Astrocyte (in vitro differentiated cells and primary cell): ENCODE measurements at places on chromosomes 5 and 9. TPM values are rescaled to one million over a fixed set of nuclear protein-coding genes. Genes with fewer than 3 reads are reported as not detected.
A peak's percentile ranks its signal among the peaks of the same experiment; 100 is the strongest.

GABRA6 gene
- not detected in 2 replicates for total RNA-seq

C7 gene
- 0.66 TPM in 1 of 2 replicates, not detected in the other for total RNA-seq

DNA sequence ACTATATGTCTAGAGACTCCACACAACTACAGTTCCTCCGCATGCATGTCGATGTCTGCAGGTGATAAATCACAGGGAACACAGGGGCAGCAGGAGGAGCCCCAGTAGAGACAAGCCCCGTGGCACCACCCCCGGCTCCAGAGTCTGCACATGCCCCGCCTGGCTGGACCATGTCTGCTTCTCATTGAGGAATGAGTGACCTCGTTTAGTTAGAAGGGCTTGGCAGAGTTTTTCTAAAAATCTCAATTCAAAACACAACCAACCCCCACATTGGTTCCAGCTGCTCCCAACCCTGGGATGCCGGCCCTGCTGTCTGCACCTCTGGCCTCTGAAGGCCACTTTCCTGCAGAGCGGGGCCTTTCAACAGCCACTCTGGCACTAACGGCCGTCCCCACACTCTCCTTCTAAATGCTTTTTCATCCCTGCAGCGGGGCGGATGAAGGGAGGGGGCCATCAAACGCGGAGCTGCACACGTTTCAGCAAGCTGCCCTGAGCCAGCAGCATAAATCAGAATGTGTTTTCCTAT lies 106.3 kb downstream of the ROR2 start:
- H3K27ac ChIP-seq: no peak overlapping the region
- H3K36me3 ChIP-seq: no peaks in the 10 kb centered on the region
- peaks cover 12% of the 10 kb centered on the region for H3K27me3 ChIP-seq

ELAVL2 gene
- 19.1 and 22.2 TPM in 2 replicates for total RNA-seq

PTGR1 gene
- total RNA-seq: 36.9 and 43.5 TPM in 2 replicates

CTXN3 gene
- total RNA-seq: not detected in 2 replicates

DNA sequence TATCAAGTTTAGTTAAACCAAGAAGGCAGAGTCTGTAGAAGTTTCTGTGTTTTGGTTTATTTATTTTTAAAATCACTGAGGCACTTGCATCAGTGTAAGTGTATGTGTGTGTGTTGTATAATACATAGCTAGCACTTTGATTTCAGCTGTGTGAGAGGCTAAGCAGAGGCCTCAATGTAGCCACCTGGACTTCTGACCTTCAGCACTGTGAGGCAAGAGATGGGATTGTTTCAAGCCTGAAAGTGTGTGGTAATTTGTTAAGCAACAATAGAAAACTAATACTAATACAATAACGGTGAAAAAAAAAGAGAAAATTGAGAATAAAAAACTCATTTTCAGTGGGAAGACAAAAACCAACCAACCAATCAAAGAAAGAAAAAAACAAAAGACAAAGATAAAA lies 327.3 kb downstream of the CDH18 start:
- no peaks in the 10 kb centered on the region for H3K27me3 ChIP-seq
- no peak for DNase-seq
- no peaks in the 10 kb centered on the region for H3K36me3 ChIP-seq

DNA sequence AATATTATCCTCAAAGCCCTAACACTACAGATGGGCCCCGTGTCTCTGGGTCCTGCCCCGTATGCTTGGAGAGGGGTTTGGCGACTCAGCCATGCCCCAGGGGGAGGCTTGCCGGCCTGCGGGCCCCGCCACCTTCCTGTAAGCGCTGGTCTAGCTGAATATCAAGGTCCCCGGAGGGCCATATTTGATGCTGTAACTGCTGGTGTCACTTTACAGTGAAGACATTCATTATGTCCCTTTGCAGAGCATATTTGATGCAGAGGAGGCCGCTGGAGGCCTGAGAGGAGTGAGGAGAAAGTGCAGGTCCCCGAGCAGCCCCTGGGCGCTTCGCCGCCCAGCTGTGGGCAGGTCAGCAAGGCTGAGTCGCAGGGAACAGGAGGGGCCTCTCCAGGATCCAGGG lies 16.8 kb downstream of the IRX4 start:
- no peak overlapping the region for H3K4me3 ChIP-seq
- H3K4me1 ChIP-seq: no peaks in the 10 kb centered on the region
- no peak for DNase-seq
- no peak overlapping the region for H3K27ac ChIP-seq
- peaks cover 5% of the 10 kb centered on the region for H3K27me3 ChIP-seq
- no peaks in the 10 kb centered on the region for H3K36me3 ChIP-seq

ANGPTL2 gene
- total RNA-seq: 17.5 and 21.3 TPM in 2 replicates

WNK2 gene
- 0.89 and 1.9 TPM in 2 replicates for total RNA-seq

- DNase-seq: peak; percentile 86
- peaks cover 44% of the 10 kb centered on the region for H3K4me1 ChIP-seq
- H3K36me3 ChIP-seq: peaks cover 51% of the 10 kb centered on the region
- H3K27ac ChIP-seq: peak overlapping the region; percentile 51
- H3K4me3 ChIP-seq: no peak overlapping the region
Observed at GRCh38 chr9:134775081-134775951, 105.3 kb upstream of the FCN2 start.

DNA sequence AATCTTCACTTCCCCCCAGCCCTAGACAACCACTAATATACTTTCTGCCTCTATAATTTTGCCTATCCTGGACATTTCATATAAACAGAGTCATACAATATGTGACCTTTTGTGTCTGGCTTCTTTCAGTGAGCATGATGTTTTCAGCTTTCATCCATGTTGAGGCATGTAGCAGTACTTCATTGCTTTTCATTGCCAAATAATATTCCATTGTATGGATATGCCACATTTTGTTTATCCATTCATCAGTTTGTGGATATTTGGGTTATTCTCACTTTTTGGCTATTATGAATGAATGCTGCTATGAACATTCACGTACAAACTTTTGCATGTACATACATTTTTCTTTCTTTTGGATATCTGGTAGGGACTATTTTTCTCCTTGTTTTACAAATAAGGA lies 49.0 kb downstream of the WWC1 start:
- H3K27me3 ChIP-seq: no peaks in the 10 kb centered on the region
- H3K4me1 ChIP-seq: peaks cover 16% of the 10 kb centered on the region
- no peak for DNase-seq
- no peak overlapping the region for H3K4me3 ChIP-seq

- no peak overlapping the region for H3K4me3 ChIP-seq
- peaks cover 4% of the 10 kb centered on the region for H3K4me1 ChIP-seq
- no peaks in the 10 kb centered on the region for H3K36me3 ChIP-seq
Observed at GRCh38 chr5:173741729-173742431, 125.4 kb upstream of the BOD1 start.

HRCT1 gene
- total RNA-seq: 0.39 and 0.62 TPM in 2 replicates

- H3K27me3 ChIP-seq: no peaks in the 10 kb centered on the region
- no peaks in the 10 kb centered on the region for H3K36me3 ChIP-seq
- no peak overlapping the region for H3K4me3 ChIP-seq
- DNase-seq: peak; percentile 47
Observed at GRCh38 chr5:176161431-176161830, 76.8 kb upstream of the SIMC1 start.

- H3K27me3 ChIP-seq: no peaks in the 10 kb centered on the region
- no peaks in the 10 kb centered on the region for H3K4me1 ChIP-seq
- no peak overlapping the region for H3K27ac ChIP-seq
- no peak overlapping the region for H3K4me3 ChIP-seq
- DNase-seq: no peak
Observed at GRCh38 chr5:72786676-72787075, 29.8 kb upstream of the TNPO1 start.

DNA sequence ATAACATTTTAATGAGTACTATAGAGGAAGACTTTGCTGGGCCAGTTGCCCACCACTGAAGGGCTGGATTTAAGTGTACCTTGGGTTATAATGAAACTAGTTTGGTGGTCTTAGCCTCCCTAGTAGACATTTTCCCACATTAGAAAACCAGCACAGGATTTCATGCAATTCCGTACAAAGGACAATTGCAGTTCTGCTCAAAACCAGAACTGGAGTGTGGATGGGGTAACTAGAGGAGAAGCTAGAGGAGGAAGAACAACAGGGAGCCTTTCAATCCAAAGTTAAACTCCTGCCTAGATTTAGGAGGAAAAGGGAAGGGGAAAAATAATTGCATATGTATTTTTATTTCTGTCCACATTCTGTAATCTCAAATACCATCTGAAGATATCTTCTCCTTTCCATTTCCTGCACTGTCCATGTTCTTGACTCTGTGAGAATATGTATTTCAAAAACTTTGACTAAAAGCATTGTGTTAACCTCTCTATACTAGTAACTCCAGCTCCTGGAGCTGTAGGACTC lies 97.5 kb upstream of the SSBP2 start:
- H3K4me3 ChIP-seq: no peak overlapping the region
- H3K27ac ChIP-seq: no peak overlapping the region
- no peaks in the 10 kb centered on the region for H3K36me3 ChIP-seq
- no peaks in the 10 kb centered on the region for H3K27me3 ChIP-seq

- H3K4me3 ChIP-seq: no peak overlapping the region
- H3K27me3 ChIP-seq: no peaks in the 10 kb centered on the region
- no peaks in the 10 kb centered on the region for H3K36me3 ChIP-seq
- peak; percentile 7 for DNase-seq
- H3K4me1 ChIP-seq: no peaks in the 10 kb centered on the region
Observed at GRCh38 chr5:127723571-127723970, 20.4 kb downstream of the CCDC192 start.

DNA sequence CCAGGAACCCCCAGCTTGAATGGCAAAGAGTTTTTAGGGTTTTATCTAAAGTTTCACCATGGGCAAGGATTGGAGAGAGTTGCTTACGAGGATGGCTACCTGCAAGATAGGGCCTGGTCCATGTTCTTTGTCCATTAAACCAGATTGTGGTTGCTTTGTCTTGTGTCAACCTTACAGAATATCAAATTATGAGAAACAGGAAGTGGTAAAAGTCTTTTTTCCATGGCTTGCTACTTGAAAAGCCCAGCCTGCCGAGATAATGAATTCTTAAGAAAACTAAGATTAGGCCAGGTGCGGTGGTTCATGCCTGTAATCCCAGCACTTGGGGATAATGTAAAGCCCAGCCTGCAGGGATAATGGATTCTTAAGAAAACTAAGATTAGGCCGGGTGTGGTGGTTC lies 24.4 kb downstream of the ZNF474 start:
- H3K36me3 ChIP-seq: no peaks in the 10 kb centered on the region
- no peaks in the 10 kb centered on the region for H3K27me3 ChIP-seq
- peak overlapping the region; percentile 94 for H3K27ac ChIP-seq
- peaks cover 57% of the 10 kb centered on the region for H3K4me1 ChIP-seq
- no peak overlapping the region for H3K4me3 ChIP-seq
- DNase-seq: peak; percentile 54

IFNA13 gene
- total RNA-seq: not detected in 2 replicates

GRCh38 chr9:90774071-90774470 lies 27.5 kb upstream of the SYK start:
- no peak overlapping the region for H3K27ac ChIP-seq
- H3K27me3 ChIP-seq: no peaks in the 10 kb centered on the region
- no peaks in the 10 kb centered on the region for H3K36me3 ChIP-seq
- H3K4me3 ChIP-seq: no peak overlapping the region

TXNDC8 gene
- not detected in 2 replicates for total RNA-seq

DNA sequence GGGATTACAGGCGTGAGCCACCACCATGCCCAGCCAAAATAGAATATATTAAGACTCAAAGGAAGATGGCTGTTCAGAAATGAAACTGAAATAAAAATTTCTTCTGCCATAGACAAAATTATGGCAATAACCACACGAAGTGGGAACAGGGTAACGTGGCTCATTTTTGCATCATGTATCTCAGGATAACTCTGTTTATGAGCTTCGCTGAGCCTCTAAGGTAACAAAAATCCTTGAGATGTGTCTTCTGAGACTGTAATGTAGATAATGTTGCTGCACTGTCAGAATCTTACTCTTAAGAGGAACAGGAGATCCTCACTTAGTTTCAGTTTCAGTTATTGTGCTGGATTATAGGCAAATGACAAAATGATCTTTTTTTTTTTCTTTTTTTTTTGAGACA lies 153.8 kb downstream of the GOLPH3 start:
- no peak for DNase-seq
- peaks cover 5% of the 10 kb centered on the region for H3K4me1 ChIP-seq

- no peaks in the 10 kb centered on the region for H3K36me3 ChIP-seq
- no peak for DNase-seq
- H3K4me3 ChIP-seq: no peak overlapping the region
- H3K27ac ChIP-seq: no peak overlapping the region
Observed at GRCh38 chr5:156683509-156683908, 166.6 kb upstream of the PPP1R2B start.

TICAM2 gene
- total RNA-seq: 6.7 and 6.8 TPM in 2 replicates

DNA sequence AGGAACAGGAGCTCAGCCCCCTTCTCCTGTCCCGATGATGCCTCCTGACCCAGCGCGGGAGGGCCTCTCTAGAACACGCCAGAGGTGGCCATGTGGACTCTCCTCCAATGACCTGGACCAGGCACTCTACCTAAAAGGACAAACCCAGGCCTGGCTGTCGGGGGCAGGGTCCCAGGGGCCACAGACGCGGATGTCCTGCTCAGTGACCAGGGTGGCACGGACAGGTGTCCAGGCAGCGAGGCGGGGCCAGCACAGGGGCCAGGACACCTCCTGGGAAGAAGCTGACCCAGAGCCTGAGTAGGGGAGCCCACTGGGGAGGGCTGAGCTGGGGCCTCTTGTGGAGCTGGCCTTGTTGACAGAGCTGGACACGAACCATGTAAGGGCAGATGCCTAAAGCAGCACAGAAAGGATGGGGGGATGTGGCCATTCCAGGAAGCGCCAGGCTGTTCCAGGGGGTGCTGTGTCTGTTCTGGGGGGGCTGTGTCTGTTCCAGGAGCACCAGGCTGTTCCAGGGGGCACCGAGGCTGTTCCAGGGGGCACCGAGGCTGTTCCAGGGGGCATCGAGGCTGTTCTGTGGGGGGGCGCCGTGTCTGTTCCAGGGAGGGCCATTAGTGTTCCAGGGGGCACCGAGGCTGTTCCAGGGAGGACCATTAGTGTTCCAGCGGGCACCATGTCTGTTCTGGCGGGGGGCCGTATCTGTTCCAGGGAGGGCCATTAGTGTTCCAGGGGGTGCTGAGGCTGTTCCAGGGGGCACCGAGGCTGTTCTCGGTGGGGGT lies 30.5 kb downstream of the EXD3 start:
- H3K4me3 ChIP-seq: no peak overlapping the region
- H3K36me3 ChIP-seq: no peaks in the 10 kb centered on the region
- H3K27me3 ChIP-seq: no peaks in the 10 kb centered on the region
- H3K27ac ChIP-seq: no peak overlapping the region
- DNase-seq: no peak

GRCh38 chr9:134495881-134496412 lies 145.7 kb upstream of the COL5A1 start:
- DNase-seq: no peak
- H3K36me3 ChIP-seq: no peaks in the 10 kb centered on the region
- H3K27me3 ChIP-seq: peaks cover under 1% of the 10 kb centered on the region
- H3K4me3 ChIP-seq: no peak overlapping the region
- no peak overlapping the region for H3K27ac ChIP-seq

TRAF1 gene
- 4.2 and 4.7 TPM in 2 replicates for total RNA-seq

SMC2 gene
- 9.4 and 9.8 TPM in 2 replicates for total RNA-seq
